ENCODE measurements at places on chromosomes 2 and 18. TPM values are rescaled to one million over a fixed set of nuclear protein-coding genes. Genes with fewer than 3 reads are reported as not detected.
A peak's percentile ranks its signal among the peaks of the same experiment; 100 is the strongest.

TMEM178A gene
- 3.9 TPM for total RNA-seq

SKOR2 gene
- total RNA-seq: not detected

IL37 gene
- not detected for total RNA-seq

SP140 gene
- total RNA-seq: 2.1 TPM

SIX3 gene
- not detected for total RNA-seq

TTN gene
- total RNA-seq: 6.7 TPM

TRABD2A gene
- 0.95 TPM for total RNA-seq

REG1B gene
- not detected for total RNA-seq

GKN2 gene
- total RNA-seq: not detected

POTEJ gene
- not detected for total RNA-seq

ITGB6 gene
- total RNA-seq: not detected

MFSD2B gene
- total RNA-seq: not detected

CRYBA2 gene
- not detected for total RNA-seq

CPO gene
- total RNA-seq: 0.33 TPM

POTEC gene
- not detected for total RNA-seq

M1AP gene
- total RNA-seq: 0.16 TPM

PAX8 gene
- 0.55 TPM for total RNA-seq

RAB17 gene
- 0.54 TPM for total RNA-seq

DNA sequence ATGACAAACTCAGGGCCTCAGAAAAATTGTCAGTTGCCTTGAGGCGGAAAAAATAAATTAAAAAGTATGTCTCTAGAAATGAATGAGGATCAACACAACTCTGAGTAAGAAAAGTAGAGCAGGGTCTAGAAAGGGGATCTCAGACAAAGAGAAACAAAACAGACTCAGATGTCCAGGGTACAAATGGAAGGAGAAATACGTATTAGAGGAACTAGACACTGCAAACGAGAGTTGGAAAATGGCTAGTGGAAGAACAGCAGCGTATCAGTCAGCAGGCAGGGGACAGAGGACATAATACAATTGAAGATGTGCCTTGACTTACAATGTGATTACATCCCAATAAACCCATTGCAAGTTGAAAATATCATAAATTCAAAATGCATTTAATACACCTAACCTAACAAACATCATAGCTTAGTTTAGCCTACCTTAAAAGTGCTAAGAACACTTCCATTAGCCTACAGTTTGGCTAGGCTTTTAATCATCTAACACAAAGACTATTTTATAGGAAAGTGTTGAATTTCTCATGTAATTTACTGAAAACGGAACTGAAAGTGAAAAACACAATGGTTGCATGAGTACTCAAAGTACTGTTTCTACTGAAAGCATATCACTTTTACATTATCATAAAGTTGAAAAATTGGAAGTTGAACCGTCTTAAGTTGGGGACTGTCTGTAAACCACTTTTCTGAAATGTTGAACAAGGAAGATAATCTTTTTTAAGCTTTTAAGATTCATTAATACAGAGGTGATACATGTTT lies 182.8 kb downstream of the NBAS start:
- DNase-seq: no peak

DNA sequence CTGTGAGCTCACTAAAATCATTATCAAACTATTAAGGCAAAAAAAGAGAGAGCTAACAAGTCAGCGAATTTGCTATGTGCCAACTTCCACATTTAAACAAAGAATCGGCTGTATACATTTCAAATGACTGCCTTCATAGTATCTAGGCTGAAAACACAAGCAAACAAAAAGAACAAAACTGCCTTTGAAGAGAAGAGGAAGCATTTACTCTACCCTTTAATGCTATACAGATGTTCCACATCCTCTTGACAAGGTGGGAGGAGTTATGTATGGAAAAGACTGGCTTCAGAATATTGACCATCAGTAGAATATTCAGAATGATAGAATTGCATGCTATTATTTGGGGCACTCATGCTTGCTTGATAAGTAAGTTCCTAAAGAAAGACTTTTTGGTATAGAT lies 741.7 kb downstream of the PLCL1 start:
- DNase-seq: no peak

GRCh38 chr18:30016179-30016578 lies 1026.4 kb downstream of the DSC3 start:
- no peak for DNase-seq

DNA sequence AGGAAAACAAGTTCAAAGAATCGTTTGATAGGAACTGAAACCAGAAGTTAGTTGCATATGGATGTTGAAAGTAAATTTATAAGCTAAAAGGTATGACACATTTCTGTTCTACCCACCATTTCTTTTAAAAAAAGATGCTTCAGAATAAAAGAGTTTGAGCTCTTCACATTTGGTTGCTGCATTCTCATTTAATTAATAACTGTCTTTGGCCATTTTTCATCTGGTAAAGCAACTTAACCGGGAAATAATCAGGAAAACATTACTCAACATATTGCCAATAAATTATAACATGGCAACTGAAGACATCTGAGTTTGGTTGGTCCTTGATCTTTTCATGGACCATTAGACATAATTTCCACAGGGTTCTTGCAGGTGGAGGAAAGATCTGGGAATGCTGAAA lies 180.2 kb upstream of the TWIST2 start:
- DNase-seq: no peak

DNA sequence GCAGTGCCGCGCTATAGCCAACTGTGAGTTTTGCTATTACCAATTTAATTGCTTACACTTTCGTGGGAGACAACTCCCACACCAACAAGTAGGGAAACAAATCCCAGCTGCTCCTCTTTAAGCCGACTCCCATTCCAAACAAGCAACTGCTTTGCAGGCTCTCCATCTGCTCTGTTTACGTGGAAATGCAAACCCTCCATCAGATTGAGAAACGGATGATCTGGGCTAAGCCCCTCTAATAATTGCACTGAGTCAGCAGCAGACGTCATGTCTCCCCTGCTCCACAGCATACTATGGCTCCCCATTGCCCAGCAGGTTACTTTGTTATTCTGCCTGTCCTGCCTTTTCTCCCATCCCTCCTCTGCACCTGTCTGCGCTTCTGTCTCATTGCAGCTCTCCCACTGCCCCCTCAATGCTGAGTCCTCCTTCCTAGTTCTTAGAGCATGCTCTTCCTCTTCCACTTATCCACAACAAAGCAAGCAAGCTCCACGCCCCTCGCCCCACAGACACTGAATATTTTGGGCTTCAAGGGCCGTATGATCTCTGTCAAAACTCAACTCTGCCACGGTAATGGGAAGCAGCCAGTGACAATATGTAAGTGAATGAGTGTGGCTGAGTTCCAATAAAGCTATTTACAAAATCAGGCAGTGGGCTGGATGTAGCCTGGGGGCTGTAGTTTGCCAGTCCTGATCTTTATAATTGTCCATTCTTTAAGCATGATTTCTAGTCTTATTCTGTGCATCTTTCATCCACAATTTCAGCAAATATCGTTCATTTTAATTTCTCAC lies 39.5 kb upstream of the ARL4C start:
- DNase-seq: no peak

GRCh38 chr2:43519643-43520221 lies 76.1 kb downstream of the THADA start:
- DNase-seq: no peak

GRCh38 chr2:10798783-10799182 lies 13.8 kb downstream of the PDIA6 start:
- no peak for DNase-seq

- no peak for DNase-seq
Measured at GRCh38 chr2:72685638-72686213, 140.1 kb downstream of the EXOC6B start.

GRCh38 chr2:132550946-132551345 lies 119.1 kb downstream of the LYPD1 start:
- no peak for DNase-seq

DNA sequence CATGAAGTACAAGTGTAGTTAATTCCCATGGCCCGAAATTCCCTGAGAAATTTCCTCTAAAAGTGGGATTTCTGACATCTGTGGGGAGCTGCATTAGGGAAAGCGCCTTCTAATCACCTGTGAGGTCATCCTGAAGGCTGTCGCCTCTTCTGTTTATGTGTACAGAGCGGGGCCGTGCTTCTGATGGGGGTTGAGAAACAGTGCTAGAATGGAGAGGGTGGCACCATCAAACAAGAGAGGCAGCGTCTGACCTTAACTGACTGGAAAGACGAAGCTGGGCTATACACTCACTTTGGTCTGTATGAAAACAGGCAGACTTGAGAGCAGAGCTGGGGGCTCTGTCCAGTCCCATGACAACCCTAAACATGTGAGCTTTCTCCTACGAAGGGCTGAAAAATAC lies 44.2 kb upstream of the DNMT3A start:
- DNase-seq: no peak

DNA sequence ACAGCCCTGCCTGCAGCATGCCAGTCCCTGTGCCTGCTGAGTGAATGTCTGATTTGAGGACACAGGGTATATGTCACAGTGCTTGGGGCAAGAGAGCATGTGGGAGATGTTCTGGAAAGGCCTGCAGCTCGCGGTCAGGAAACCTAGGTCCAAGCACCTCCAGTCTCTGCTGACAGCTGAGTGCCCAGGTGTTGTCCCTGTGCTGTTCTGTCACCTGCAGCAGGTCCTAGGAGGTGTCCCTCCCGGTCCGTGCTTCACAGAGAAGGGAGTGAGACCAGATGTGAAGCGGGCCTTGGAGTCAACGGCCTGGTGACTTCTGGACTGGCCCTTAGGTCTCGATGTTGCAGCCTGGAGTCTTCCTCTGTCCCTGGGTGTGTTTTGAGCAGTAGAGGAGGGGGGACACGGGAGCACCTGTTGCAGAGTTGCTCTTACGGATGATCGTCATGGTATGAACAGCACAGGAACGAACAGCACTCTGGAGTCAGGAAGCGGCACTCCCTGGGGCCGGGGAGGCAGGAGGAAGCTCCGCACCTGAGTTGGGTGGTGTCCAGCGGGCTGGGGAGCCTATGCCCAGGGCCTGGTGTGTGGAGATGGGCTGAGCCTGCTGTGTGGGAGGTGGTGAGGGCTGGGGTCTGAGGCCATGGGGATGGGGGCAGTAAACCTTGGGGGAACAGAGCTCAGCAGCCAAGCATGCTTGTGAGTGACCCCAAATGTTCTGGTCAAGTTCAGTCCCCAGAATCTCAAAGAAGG lies 21.6 kb upstream of the ARHGEF4 start:
- no peak for DNase-seq

GRCh38 chr2:45575881-45576280 lies 35.2 kb downstream of the SRBD1 start:
- no peak for DNase-seq

GRCh38 chr2:122663620-122664019 lies 908.2 kb downstream of the TSN start:
- no peak for DNase-seq

DNA sequence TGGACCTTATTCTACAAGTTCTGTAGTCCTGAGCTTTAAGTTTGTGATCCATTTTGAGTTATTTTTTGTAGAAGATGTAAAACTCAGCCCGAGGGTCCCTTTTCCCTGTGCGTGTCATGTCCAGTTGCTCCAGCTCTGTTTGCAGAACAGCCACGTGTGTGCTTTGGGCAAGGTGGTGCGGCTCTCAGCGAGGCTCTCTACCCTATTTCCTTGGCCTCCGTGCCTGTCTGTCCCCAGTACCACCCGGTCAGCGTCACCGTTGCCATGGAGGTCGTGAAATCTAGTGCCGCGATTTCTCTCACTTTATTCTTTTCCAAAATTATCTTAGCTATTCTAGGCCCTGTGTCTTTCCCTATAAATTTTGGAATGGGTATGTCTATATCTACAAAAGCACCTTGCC lies 141.0 kb upstream of the CTDP1 start:
- DNase-seq: no peak

GRCh38 chr18:48902856-48903601 lies 47.7 kb downstream of the SMAD7 start:
- peak; percentile 70 for DNase-seq

- no peak for DNase-seq
Measured at GRCh38 chr2:73004889-73005596, 66.5 kb downstream of the SFXN5 start.

GRCh38 chr2:170878505-170878904 lies 50.5 kb upstream of the GORASP2 start:
- DNase-seq: no peak

DNA sequence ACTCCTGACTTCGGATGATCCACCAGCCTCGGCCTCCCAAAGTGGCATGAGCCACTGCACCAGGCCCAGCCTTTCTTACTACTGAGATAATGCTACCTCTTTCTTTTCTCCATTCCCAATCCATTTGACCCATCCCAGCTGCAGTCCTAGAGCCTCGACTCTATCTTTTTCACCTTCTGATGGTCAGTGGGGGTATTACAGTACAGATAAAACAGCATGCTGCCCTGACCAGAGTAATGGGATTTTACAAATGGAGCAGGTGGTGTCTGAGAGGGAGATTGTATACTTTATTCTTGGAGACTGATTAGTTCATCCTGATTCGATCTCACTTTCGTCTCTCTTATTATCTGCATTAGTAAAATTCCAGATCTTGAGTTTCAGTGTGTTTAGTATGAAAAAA lies 238.6 kb upstream of the TNP1 start:
- DNase-seq: no peak

DNA sequence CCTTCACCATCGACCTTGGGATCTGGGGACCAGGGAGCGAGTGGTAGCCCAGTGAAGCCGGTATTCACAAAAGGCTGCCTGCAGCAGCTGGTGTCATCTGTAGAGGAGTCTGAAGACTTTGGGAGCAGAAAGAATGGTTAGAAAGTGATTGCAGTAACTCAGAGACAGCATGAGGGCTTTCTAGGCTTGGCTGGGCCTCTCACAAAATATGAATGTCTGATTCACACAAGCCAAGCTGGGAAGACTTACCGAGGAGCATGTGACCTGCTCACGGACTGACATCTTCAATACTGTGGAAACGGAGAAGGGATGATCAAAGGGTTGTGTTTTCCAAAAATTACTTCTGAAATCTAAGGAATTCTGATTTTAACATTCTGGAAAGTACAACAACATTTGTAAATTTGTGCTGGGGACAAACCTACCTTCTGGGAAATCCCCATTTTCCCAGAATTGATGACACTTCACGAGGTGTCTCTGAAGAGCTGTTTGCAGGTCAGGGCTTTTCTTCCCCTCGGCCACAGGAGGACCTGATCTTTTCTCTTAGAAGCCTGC lies 111.7 kb downstream of the ACOXL start:
- DNase-seq: no peak

GRCh38 chr2:138512672-138513071 lies 11.1 kb downstream of the SPOPL start:
- DNase-seq: no peak

GRCh38 chr2:222864296-222864695 lies 3.5 kb downstream of the ACSL3 start:
- DNase-seq: no peak

GRCh38 chr18:75782204-75782603 lies 354.7 kb upstream of the SMIM21 start:
- no peak for DNase-seq

DNA sequence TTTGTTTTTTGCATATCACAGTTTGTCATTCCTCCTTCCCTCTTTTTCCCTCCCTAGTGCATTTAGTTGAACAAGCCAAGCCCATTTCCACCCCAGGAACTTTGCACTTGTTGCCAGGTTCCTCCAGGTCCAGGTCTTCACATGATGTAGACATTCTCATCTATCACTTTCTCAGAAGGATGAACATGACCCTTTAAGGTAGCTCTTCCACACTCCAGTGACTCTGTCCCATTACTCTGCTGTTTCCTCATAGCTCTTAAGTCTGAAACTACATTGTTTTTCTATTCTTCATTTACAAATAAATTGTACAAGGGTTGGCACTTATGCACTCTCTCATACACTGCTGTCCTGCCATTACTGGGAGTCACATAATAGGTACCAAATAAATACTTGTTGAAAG lies 6.1 kb downstream of the KYNU start:
- no peak for DNase-seq

- DNase-seq: no peak
Measured at GRCh38 chr2:144967961-144968360, 448.0 kb upstream of the ZEB2 start.
